ENCODE measurements at places on chromosomes 7 and 10. TPM values are rescaled to one million over a fixed set of nuclear protein-coding genes. Genes with fewer than 3 reads are reported as not detected.

Gene CACNB2
- total RNA-seq, result under 0.01 TPM

Gene FKBP6
- total RNA-seq, result not detected

Gene FLNC
- 130 TPM for total RNA-seq

Gene KNDC1
- total RNA-seq, result not detected

Gene CUBN
- total RNA-seq, result 6.7 TPM

Gene WDR91
- 3.0 TPM for total RNA-seq

Gene ZNF239
- 0.13 TPM for total RNA-seq

Gene PON1
- total RNA-seq, result not detected

Gene ZPBP
- not detected for total RNA-seq

Gene NPY4R
- not detected for total RNA-seq

Gene TAS2R3
- total RNA-seq, result 0.89 TPM

Gene ENTPD1
- total RNA-seq, result 6.2 TPM

Gene GPER1
- 2.3 TPM for total RNA-seq

Gene LRRTM3
- total RNA-seq, result not detected

Gene KLF14
- not detected for total RNA-seq

Gene SPDYE8
- total RNA-seq, result not detected

Gene ARHGAP22
- total RNA-seq, result 2.7 TPM

Gene ABCB1
- total RNA-seq, result 1.0 TPM

Gene GRM3
- not detected for total RNA-seq

Gene PRKAR1B
- total RNA-seq, result 39.5 TPM

Gene TMEM229A
- total RNA-seq, result not detected

Gene OPALIN
- total RNA-seq, result not detected

Gene FBXO24
- 0.25 TPM for total RNA-seq

Gene ADIRF
- 26.0 TPM for total RNA-seq

Gene EPHB6
- total RNA-seq, result under 0.01 TPM

Gene GHRHR
- not detected for total RNA-seq

Gene SCD
- total RNA-seq, result 104 TPM

Gene HOGA1
- 0.77 TPM for total RNA-seq

Gene AEBP1
- total RNA-seq, result 9.1 TPM

Gene GTF2IRD1
- 6.8 TPM for total RNA-seq

Gene DRGX
- not detected for total RNA-seq

Gene RAPGEF5
- total RNA-seq, result 171 TPM

Gene CNPY1
- not detected for total RNA-seq

Gene ASAH2
- 0.38 TPM for total RNA-seq

Gene C10orf105
- not detected for total RNA-seq

Gene ADCY1
- total RNA-seq, result 0.51 TPM

Gene NANOS1
- 0.76 TPM for total RNA-seq

Gene PAPOLB
- 0.25 TPM for total RNA-seq

Gene ODAD2
- 0.26 TPM for total RNA-seq

Gene WDFY4
- total RNA-seq, result 0.25 TPM

Gene CALHM1
- total RNA-seq, result not detected

Gene VWA2
- not detected for total RNA-seq

Gene EBLN1
- not detected for total RNA-seq

Gene SPDYE2B
- total RNA-seq, result not detected

Gene FXYD4
- not detected for total RNA-seq

Gene FAM241B
- total RNA-seq, result 0.39 TPM

Gene CASP2
- 12.3 TPM for total RNA-seq

Gene SUN3
- not detected for total RNA-seq

Gene SMO
- 2.3 TPM for total RNA-seq

Gene NUDT13
- total RNA-seq, result 1.3 TPM

Gene HOXA7
- 2.0 TPM for total RNA-seq

Gene PAX4
- total RNA-seq, result not detected
